Posterior cingulate gyrus (tissue), 11 donors: ENCODE measurements at places on chromosomes 7 and 10.

DNA sequence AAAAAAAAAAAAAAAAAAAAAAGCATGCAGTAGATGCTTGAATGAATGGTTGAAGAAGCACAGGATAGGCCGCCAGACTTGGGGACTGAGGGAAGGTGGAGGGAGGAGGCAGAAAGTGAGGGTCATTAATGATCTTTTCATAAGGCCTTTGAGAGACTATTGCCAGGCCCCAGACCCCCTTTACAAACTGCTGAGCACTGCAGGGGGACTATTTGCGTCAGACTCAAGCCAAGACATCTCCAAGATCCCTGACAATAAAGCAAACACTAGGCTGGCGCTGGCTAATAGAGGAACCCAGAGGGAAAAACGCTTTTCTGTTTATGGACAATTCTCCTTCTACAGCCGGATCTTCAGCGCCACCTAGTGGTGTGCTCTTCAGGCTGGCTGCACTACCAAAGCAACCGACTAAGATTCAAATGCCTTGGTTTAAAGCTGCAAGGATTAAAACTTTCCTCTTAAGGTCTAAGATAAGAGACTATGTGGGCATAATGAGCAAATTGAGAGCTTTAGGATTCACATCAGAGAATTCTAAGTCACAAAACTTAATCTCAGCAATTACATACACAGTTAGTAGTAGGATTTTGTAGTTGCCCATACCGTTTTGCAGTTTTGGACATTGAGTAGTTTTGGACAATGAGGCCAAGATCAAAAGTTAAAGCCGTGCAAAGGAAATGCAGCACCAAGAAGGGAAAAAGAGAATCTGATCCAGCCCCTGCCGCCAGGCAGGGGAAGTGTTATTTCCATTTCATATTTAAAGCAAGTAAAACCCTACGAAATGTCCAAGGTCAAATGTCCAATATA is 17.9 kb upstream of the AGK start:
- DNase-seq: peak; percentile 87

- DNase-seq: no peak
Observed at GRCh38 chr7:18828260-18828993, 289.0 kb downstream of the TWIST1 start.

GRCh38 chr10:43904301-43904700 is 255.6 kb upstream of the ZNF32 start:
- no peak for DNase-seq

- peak; percentile 13 for DNase-seq
Observed at GRCh38 chr7:15720849-15721471, 34.5 kb upstream of the MEOX2 start.

- DNase-seq: no peak
Observed at GRCh38 chr10:98312822-98313221, 44.8 kb upstream of the LOXL4 start.

DNA sequence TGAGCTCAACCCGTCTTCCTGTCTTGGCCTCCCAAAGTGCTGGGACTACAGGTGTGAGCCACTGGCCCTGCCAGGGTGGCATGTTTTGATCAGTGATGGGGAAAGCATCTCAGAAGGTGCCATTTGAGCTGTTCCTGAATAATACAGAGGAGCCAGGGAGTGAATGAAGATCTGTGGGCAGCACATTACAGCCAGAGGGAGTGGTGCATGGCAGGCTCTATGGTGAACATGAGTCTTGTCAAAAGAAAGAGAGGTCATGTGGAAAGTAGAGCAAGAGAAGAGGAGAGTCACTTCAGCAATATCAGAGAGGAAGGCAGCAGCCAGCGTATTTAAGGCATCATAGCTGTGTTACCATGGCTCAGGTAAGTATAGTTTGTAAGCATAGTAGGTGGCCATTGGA is 275.7 kb upstream of the LRGUK start:
- DNase-seq: no peak

GRCh38 chr10:106900016-106900652 is 264.4 kb downstream of the SORCS1 start:
- no peak for DNase-seq

DNA sequence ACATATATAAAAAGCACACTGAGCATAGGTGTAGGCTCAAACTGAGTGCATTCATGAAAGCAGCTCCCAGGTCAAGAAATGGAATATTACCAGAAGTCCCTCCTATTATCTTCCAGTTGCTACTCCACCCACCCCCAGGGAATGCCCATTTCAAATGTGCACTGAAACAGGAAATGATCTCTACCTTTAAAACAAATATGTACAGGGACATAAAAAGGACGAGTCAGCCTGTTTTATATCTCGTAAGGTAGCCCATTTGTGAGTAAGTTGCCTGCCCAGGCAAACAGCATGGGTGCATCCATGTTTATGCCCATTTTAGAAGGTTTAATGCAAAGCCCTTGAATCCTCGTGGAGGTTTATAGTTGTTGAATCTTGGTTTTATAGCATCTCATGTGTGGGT is 10.4 kb downstream of the FFAR4 start:
- no peak for DNase-seq

DNA sequence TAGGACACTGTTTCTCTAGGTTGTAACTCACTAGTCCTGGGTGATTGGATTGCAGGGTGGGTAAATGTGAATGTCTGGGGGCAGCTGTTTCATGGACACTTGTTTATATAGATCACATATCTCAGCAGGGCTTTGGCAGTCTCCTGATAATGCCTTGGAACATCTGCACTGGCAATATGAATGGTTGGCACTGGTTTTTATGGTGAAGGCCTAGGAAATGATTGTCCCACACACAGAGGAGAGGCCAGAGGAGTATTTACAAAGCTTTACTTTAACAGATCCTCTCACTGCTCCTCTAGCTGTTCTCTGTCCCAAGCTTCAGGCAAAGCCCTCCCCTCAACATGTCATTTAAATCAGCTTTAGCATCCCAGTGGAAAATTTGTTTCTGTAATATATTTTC is 171.3 kb upstream of the STEAP4 start:
- DNase-seq: no peak

GRCh38 chr10:15719049-15719898 is 448 bp downstream of the ITGA8 start:
- DNase-seq: no peak

- DNase-seq: no peak
Observed at GRCh38 chr7:115217373-115217772, 295.5 kb downstream of the MDFIC start.

- DNase-seq: no peak
Observed at GRCh38 chr10:78746155-78746763, 322.5 kb upstream of the ZMIZ1 start.

GRCh38 chr7:38594949-38595348 is 36.2 kb downstream of the AMPH start:
- no peak for DNase-seq

- DNase-seq: no peak
Observed at GRCh38 chr10:71990706-71991269, 26.6 kb downstream of the CHST3 start.
